ENCODE measurements at places on chromosomes 5 and 9.

DNA sequence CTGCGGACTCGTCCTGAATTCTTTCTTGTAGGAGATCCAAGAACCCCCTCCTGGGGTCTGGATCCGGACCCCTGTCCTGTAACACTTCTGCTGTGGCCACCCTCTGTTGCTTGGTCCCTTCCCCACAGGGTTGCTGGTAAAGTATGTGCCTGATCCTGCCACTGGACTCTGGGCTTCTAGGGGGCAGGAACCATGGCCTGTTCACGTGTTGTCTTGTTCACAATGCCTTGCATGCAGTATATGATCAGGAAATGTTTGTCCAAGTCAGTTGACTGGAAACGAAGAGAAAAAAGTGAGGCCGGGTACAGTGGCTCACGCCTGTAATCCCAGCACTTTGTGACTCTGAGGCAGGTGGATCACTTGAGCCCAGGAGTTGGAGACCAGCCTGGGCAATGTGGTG is 139.3 kb upstream of the ALDH1B1 start:
- no peak for DNase-seq

DNA sequence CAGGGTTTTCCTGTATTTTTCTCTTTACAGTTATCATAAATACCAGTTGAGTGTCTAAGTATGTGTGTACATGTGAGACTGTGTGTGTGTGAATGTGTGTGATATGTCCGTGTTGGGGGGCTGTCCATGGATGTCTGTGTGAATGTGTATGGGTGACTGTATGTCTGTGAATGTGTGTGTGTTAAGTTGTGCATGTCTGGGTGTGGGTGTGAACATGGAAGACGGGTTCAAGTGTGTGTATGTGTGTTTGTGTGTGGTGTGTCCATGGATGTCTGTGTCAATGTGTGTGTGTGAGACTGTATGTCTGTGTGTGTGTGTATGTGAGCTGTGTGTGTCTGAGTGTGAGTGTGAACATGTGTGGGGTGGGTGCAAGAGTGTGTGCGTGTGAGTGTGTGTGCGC is 55.0 kb downstream of the VAV2 start:
- no peak for DNase-seq

- no peak for DNase-seq
These were observed 17.0 kb upstream of the ADAM19 start for GRCh38 chr5:157592594-157592993.

GRCh38 chr5:9829621-9830020 is 199.5 kb upstream of the TAS2R1 start:
- DNase-seq = no peak
